ENCODE measurements at places on chromosomes 16 and 17. TPM values are rescaled to one million over a fixed set of nuclear protein-coding genes. Genes with fewer than 3 reads are reported as not detected.

Gene SPATA22
- not detected for total RNA-seq

Gene NUPR1
- 45.6 TPM for total RNA-seq

DNA sequence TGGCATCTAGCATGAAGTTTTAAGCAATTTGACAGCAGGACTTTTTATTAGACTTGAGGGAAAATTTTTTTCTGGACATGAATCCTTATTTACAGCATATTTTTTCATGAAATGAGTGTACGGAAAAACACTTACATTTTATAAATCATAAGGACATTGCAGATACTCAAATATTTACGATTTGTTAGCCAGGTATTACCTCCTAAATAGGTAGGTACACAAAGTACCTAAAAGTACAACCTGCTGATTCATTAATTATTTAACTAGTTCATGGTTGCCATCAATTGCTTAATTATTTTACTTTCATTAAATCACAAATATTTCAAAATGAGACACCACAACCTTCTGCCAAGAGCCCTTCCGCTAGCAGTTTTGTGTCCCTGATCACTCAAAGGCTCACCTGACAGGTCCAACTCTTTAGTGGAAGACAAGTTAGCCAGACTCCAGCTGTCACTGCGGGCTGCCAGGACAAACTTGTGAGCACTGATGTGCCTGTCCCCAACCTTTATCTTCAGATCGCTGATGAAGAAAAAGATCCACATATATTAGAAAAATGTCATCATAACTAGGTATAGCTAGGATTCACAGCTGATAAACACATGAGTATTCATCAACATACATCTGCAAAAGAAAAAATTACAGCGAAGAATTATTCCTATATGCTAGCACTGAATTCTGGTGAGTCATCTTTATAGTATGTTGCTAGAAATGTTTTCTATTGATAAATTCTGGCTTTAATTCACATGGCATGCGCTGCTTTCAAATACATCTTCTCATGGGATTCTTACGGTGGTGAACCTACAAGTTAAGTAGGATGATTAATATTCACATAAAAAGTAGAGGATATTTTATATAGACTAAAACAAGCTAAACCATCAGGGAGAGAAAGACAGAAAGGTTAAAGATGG lies 28.2 kb downstream of the ANKFY1 start:
- H3K27ac ChIP-seq, result no peak overlapping the region
- peaks cover 12% of the 10 kb centered on the region for H3K36me3 ChIP-seq
- no peak overlapping the region for H3K4me3 ChIP-seq
- H3K27me3 ChIP-seq, result no peaks in the 10 kb centered on the region
- peaks cover 33% of the 10 kb centered on the region for H3K4me1 ChIP-seq

GRCh38 chr17:9258115-9259015 lies 237.1 kb downstream of the NTN1 start:
- peaks cover 14% of the 10 kb centered on the region for H3K4me1 ChIP-seq
- no peak overlapping the region for H3K4me3 ChIP-seq
- DNase-seq, result no peak
- H3K36me3 ChIP-seq, result peaks cover 4% of the 10 kb centered on the region
- H3K27ac ChIP-seq, result no peak overlapping the region
- no peaks in the 10 kb centered on the region for H3K27me3 ChIP-seq

DNA sequence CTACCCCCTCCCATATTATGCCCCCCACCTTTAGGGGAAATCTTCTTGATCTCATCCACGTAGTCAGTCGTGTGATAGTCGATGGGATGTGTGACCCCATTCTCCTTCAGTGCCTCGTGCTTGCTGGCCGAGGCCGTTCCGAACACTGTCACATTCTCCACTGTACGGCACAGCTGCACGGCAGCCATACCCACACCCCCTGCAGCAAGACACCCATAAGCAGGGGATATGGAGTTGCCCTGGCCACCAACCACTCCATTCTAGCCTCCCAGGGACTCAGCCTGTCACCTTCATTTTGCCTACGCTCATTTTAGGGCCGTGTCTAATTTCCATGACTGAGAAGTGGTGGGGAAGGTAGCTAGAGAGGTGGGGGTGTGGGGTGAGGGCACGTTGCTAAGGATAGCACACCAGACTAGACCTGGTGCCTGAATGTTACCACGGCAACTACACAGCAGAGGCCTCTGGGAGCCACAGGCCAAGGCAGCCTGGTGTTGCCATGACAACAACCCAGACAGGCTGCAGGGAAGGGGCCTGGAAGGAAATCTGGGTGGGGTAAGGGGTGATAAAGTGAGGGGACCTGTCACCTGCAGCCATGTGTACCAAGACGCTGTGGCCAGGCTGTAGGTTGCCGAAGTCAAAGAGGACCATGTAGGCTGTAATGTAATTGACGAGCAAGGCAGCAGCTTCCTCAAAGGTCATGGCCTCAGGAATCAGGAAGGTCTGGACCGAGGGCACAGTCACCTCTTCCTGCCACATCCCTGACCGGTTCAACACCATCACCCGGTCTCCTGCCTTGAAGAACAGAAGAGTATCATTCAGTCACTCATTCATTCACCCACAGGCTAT lies 4.0 kb downstream of the VAT1 start:
- peak overlapping the region; percentile 45 for H3K27ac ChIP-seq
- DNase-seq, result no peak
- H3K27me3 ChIP-seq, result no peaks in the 10 kb centered on the region
- H3K36me3 ChIP-seq, result peaks cover 9% of the 10 kb centered on the region
- H3K4me1 ChIP-seq, result peaks cover 42% of the 10 kb centered on the region

GRCh38 chr16:58814348-58814801 lies 80.3 kb upstream of the GOT2 start:
- DNase-seq, result peak; percentile 30
- no peak overlapping the region for H3K27ac ChIP-seq
- H3K4me3 ChIP-seq, result peak overlapping the region; percentile 82
- H3K36me3 ChIP-seq, result no peaks in the 10 kb centered on the region
- H3K27me3 ChIP-seq, result no peaks in the 10 kb centered on the region

All from HFFc6 (cell line).